Testis (tissue), 5 donors: ENCODE measurements at places on chromosomes 3 and 15. TPM values are rescaled to one million over a fixed set of nuclear protein-coding genes. Genes with fewer than 3 reads are reported as not detected.

- no peaks in the 10 kb centered on the region for H3K36me3 ChIP-seq
- H3K27me3 ChIP-seq: no peaks in the 10 kb centered on the region
- DNase-seq: no peak
- no peak overlapping the region for H3K4me3 ChIP-seq
- no peak overlapping the region for H3K27ac ChIP-seq
- H3K4me1 ChIP-seq: no peaks in the 10 kb centered on the region
These were observed 76.8 kb downstream of the LARS2 start for GRCh38 chr3:45465192-45465591.

SV2B gene
- total RNA-seq: 1.6 TPM

SNTN gene
- total RNA-seq: not detected

DNA sequence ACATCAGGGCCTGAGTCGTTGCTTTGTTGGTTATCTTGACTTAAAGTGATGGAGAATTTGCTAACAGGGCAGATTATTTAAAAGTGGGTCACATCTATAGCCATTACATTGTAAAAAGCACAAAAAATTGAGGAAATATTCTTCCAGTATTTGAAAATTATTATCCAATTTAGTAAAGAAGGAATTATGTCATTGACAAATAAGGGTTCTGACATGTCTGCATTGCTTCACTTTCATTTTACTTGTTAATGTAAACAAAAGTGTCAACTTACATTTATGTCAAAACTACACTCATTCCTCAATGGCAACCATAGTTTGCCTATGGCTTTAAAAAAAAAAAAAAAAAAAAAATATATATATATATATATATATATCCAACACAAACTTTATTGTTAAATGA is 3.4 kb upstream of the PARP14 start:
- peaks cover 19% of the 10 kb centered on the region for H3K4me1 ChIP-seq
- no peak overlapping the region for H3K27ac ChIP-seq
- DNase-seq: no peak
- H3K36me3 ChIP-seq: no peaks in the 10 kb centered on the region
- H3K4me3 ChIP-seq: no peak overlapping the region

DNA sequence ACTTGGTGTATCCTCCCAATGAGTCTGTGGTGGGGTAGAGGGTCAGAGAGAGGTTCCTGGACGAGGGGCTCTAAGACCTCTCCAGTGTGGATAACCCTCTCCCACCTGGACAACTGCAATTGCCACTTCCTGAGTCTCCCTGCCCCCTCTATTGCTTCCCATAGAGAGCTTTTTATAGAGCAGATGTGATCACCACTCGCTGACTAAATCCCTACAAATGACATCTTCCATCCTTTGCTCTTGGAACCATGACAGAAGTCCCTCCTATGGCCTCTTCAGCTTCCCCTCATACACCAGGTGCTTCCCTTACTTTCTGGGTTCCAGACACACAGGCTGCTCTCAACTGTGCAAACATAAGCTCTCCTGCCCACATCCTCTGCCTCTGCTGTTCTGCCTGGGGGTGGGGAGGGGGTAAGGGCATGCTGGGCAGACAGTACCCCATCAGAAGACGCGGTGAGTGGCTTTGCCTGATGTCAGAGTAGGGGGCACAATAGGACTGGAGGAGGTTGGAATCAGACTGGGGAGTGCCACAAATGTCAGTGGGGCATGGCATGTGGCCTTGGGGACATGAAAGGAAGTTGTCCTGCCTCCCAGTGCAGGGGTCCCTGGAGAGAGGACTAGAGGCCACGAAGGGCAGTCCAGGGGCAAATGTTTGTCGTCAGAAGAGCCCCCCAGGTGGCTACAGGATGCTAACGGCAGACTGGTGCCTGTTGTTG is 15.2 kb downstream of the ITIH3 start:
- H3K27ac ChIP-seq: no peak overlapping the region
- no peaks in the 10 kb centered on the region for H3K36me3 ChIP-seq
- no peak overlapping the region for H3K4me3 ChIP-seq
- DNase-seq: no peak
- no peaks in the 10 kb centered on the region for H3K27me3 ChIP-seq

SH2D7 gene
- total RNA-seq: 2.2 TPM

DNA sequence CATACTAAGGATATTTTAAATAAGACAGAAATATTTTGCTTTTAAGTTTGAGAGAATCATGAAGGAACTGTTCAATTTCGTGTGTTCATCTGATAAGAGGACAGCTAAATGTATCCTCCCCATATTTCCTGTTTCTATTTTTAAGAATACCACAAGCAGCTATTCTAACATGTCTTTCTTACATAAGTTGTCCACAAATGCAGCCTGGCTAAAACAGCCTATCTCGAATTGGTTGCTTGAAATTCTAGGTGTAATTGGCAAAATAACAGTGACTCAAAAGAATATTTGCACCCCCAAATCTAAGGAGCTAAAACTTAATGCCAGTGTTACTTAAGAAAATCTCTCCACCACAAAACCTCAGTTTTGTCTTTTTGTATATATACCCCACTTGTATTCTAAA is 35.0 kb downstream of the BTLA start:
- no peak overlapping the region for H3K27ac ChIP-seq
- H3K4me3 ChIP-seq: no peak overlapping the region
- H3K4me1 ChIP-seq: no peaks in the 10 kb centered on the region
- DNase-seq: no peak
- no peaks in the 10 kb centered on the region for H3K36me3 ChIP-seq
- no peaks in the 10 kb centered on the region for H3K27me3 ChIP-seq

ACAN gene
- 4.1 TPM for total RNA-seq

C2CD4A gene
- 0.39 TPM for total RNA-seq

ZNF660 gene
- total RNA-seq: 3.8 TPM

- DNase-seq: no peak
- no peak overlapping the region for H3K4me3 ChIP-seq
- H3K36me3 ChIP-seq: no peaks in the 10 kb centered on the region
- H3K27me3 ChIP-seq: no peaks in the 10 kb centered on the region
- H3K27ac ChIP-seq: no peak overlapping the region
These were observed 23.1 kb downstream of the CNTN3 start for GRCh38 chr3:74591342-74591741.

- no peaks in the 10 kb centered on the region for H3K4me1 ChIP-seq
- H3K36me3 ChIP-seq: no peaks in the 10 kb centered on the region
- DNase-seq: no peak
- H3K4me3 ChIP-seq: no peak overlapping the region
- no peak overlapping the region for H3K27ac ChIP-seq
These were observed 1061.2 kb downstream of the FHIT start for GRCh38 chr3:60190073-60190472.

- peak overlapping the region; percentile 64 for H3K27ac ChIP-seq
- peak overlapping the region; percentile 83 for H3K4me3 ChIP-seq
- no peaks in the 10 kb centered on the region for H3K27me3 ChIP-seq
- H3K36me3 ChIP-seq: no peaks in the 10 kb centered on the region
- peaks cover 20% of the 10 kb centered on the region for H3K4me1 ChIP-seq
These were observed 1.7 kb downstream of the ITPR1 start for GRCh38 chr3:4494895-4495264.

ASB14 gene
- total RNA-seq: 1.2 TPM

GPR15 gene
- not detected for total RNA-seq

- peaks cover 12% of the 10 kb centered on the region for H3K4me1 ChIP-seq
- no peak for DNase-seq
- H3K4me3 ChIP-seq: no peak overlapping the region
- H3K36me3 ChIP-seq: no peaks in the 10 kb centered on the region
- no peak overlapping the region for H3K27ac ChIP-seq
These were observed 86.3 kb downstream of the PDZRN3 start for GRCh38 chr3:73538486-73538885.

GRK7 gene
- total RNA-seq: not detected

FBXO40 gene
- 0.31 TPM for total RNA-seq

ARGFX gene
- 0.55 TPM for total RNA-seq

POLR2M gene
- 97.7 TPM for total RNA-seq
